ENCODE measurements at places on chromosomes 16 and 17.
A peak's percentile ranks its signal among the peaks of the same experiment; 100 is the strongest.

- no peak for DNase-seq
These were observed at the start of gene THRA for GRCh38 chr17:40062329-40063186. TSS of gene THRA (plus strand) at chr17:40062965. CDS start at chr17:40074489, 11,524 bp downstream.

DNA sequence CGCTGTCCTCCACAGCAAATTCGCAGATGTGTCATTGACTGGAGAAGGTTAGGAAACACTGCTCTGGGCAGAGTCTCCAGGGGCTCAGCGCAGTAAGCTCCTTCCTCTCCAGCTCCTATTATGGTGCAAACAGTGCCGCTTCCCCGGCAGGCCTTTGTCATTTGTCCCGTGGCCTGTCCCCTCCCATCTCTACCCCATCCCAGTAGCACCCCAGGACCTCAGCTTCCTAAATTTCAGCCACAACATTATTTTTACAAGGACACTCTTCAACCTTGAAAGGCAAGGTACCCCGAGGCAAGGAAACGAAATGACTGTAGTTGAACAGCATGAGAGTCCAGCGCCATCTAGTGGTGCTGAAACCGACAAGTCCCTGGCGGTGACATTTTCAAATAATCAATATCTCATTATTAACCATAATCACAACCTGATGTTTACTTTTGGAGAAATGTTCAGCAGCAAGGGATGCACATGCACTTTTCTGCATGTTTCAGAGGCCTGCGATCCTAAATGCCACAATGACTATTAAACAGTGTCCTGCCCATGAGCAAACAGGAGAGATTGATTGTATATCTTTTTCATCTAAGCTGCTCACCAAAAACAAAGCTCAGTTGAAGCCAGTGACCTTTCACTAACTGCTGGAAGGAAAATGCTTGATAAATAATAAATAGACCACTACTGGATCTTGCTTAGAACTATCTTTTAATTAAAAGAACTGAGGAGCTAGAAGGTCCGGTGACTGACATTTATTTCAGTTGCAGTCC is 16.5 kb downstream of the MRPS23 start:
- DNase-seq = peak; percentile 56

DNA sequence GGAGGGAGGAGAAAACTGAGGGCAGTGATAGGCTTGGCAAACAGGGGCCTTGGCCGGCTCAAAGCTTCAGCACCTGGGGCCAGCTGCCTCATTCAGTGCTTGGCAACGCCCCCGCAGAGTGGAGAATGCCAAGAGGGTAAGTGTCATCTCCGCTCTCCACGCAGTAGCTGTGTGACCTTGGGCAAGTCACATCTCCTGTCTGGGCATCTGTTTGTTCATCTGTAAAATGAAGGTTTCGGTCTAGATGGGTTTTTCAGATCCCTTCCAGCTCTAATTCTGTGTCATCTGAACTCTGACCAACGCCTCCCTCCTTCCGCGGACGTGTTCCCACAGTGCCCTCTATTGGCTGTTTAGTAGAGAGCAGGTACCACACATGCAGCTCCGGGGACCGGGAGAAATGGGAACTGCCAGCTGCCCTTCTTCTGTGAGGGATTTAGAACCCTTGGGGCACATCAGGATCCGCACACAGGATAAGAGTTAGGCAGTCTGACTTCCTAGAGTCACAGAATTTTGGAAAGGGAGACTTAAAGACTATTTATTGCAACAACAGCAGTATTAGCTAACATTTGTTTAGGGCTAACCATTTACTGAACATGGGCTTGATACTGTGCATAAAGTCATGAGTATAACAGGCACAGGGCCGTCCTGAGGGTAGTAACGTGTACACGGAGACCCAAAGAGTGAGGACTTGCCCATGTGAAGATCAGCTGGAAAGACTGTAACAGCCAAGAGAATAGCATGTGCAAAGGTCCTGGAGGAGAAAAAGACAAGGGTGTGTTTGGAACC is 26.8 kb downstream of the GP2 start:
- DNase-seq = peak; percentile 14

DNA sequence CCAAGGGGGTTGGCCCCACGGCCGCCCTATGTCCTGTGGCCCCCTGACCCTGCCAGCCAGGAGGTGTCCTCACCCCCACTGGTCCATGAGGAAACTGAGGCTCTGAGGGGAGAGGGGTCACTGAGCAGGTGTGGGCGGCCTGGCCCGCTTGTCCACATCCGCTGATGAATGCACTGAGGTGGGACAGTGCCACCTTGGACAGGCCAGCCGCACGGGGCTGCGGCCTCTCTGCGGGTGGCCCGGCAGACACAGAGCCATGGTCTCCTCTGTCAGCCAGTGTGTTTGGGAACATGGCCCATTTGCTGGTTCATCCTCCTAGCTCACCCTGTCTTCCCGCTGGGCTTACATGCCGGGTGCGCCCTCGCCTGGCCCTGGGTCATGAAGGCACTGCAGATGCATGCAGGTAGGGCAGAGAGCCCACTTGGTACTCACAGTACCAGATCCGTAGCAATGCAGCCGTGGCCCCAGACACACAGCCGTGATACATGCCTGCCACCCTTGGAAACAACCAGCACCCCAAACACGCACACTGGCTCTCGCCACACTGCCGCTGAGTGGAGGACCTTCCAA is 93.9 kb downstream of the ENGASE start:
- no peak for DNase-seq

GRCh38 chr16:10692470-10692869 is 2.3 kb downstream of the TEKT5 start:
- DNase-seq = no peak

GRCh38 chr16:995087-995486 is 13.5 kb downstream of the SOX8 start:
- DNase-seq = no peak

- no peak for DNase-seq
These were observed 165.4 kb downstream of the PITPNC1 start for GRCh38 chr17:67542219-67543114.

DNA sequence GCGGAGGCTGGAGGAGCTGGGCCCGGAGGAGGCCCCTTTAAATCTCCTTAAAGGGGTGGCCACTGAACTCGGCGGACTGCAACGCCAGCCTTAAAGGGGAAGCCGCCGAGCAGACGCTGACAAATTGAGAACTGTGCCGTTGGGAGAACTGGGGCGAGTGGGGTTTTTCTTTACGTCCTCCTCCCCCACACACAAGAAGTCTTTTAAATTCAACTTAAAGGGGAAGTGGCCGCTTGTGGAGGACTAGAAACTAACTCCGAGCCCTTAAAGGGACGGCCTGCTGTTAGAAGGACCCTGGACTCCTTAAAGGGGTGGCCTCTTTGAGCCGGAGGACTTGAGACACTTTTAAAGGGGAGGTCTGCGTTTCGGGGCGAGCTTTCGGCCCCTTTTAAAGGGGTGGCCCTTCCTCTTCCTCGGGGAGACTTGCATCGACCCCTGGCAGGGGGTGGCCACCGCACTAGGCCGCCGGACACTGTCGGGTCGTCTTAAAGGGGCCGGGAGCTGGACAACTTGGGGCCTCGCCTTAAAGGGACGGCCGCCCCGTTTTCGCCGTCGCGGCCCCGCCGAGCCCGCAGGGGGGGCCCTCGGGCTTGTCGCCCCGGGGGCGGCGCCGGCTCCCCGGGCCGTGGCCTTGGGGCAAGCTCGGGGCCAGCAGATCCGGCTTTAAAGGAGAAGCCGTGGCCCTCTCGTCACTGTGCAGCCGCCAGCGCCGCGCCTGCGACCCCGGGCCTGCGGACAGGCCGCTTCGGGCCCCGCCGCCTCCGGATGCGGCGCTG is 688 bp downstream of the FBRS start:
- DNase-seq = no peak

- no peak for DNase-seq
These were observed 40.3 kb upstream of the TEKT3 start for GRCh38 chr17:15381707-15382106.

DNA sequence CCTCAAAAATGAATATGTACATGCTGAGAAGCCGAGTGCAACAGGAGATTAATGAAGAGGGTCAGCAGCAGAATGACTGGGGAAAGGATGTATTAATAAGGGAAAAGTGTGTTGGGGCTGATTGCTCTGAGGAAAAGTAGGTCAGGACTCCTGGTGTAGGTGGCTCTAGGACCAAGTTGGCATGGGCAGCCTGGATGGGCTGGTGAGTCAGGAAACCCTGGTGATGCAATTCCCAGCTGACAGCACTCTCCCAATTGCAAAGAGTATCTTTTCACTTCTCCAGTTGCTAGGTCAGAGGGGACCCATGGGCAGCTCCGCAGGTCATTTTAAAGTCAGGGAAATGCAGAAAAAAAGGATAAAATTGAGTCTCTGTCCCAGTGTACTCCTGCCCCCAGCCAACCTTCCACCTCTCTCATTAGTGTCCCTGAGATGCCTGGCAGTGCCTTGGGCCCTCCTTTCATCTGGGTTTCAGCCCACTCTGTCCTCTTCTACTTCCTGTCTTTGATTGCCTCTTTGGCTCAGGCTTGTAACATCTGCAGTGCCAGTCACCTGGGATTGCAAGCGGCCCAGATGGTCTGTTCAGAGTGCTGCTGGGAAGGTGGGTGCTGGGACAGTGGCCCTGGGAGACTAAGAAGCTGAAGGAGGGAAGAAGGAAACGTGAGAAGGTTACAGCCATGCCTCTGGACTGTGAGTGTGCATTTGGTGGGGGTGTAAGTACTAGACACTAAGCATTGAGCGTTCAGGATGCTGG is 2177.2 kb downstream of the TP53TG3F start:
- no peak for DNase-seq

DNA sequence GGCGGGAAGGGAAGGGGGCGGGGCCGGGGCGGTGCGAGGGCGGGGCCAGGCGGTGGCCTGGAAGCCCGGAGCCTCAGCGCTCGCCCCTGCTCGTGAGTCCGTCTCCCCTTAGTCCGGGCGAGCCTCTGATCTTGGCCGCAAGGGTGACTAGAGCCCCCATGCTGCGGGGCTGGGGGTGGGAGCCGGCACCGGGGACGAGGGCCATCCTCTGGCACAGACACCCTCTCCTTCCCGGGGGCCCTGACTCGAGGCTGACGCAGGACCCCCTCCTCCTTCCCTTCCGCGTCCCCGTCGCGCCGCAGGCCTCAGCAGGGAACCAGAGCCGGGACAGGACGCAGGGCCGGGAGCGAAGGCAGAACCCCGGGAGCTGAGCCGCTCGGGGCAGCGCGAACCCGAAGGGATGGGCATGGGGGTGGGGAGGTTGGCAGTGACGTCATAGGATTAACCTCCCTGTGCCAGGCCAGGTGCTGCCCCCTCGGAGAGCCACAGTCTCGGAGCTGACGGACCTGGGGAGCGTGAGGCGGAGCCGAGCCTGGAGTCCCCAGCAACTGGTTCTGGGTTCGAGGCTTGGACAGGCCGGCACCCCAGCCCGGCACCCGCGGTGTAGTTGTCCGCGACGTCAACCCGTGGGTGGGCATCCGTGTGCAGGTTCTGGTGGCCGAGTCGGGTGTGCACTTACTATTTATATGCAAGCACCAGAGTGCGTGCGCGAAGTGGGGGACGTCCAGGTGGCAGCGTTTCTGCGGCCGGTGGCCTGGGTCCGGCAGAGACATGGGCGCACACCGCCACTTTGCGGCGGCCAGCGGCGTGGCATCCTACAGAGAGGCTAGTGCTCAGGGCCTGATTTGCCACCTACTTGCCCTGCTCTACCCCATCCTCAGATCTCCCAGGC is 503 bp upstream of the PLCD3 start:
- DNase-seq = no peak

- no peak for DNase-seq
These were observed 18.4 kb downstream of the CFAP20 start for GRCh38 chr16:58110571-58111301.

DNA sequence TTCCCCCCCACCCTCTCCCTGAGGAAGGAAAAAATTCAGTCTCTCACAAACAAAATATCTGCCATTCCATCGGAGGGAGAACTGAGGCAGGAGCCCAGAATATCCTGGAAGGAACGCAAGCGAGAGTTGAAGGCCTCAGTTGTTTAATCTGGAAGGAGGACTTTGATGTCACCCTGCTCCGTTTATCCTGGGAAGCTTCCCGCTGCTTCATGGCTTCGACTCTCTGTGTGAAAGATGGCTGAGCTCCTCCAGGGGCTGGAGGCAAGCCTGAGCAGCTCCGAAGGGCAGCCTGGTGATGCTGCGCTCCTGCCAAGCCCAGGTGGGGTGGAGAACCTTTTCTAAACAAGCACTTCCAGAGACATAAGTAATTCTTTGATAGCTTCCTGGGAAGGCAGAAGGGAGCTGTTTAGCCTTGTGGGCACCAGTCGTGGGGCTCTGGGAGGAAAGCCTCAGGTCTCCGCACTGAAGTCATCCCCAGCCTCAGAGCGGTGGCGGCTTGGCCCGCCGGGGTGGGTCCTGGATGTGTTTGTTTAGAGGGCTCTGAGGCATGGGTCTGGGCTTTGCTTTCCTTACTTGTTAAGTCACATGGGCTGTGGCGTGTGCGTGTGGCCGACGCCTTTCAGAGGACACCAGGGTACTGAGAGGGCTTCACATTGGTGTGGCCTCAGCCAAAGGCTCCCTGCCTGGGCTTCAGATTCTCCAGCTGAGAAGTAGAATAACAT is 7.9 kb downstream of the NKD1 start:
- no peak for DNase-seq

DNA sequence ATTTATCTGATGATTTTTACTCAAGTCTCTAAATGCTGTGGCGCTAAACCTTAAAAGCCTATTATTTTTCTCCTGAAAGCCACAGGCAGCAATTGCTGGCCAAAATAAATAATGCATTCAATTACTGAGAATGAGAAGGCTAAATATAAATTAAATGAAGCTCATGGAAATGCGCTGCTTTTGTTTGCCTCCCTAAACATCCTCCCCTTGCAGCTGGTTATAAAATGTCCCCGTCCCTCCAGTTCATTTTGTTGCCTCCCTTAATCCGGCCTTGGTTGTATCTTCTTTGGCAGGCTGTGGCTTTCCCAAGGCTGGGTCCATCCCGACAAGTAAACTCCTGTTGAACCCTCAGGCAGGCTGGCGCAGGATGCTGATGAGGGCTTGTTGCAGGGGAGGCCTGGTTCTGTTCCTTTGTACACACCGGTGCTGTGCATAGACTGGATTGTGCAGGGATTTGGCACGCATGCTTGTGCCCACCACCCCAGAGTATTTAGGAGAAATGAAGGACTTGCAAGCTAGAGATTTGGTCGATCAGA is 62.7 kb downstream of the KNOP1 start:
- DNase-seq = no peak

DNA sequence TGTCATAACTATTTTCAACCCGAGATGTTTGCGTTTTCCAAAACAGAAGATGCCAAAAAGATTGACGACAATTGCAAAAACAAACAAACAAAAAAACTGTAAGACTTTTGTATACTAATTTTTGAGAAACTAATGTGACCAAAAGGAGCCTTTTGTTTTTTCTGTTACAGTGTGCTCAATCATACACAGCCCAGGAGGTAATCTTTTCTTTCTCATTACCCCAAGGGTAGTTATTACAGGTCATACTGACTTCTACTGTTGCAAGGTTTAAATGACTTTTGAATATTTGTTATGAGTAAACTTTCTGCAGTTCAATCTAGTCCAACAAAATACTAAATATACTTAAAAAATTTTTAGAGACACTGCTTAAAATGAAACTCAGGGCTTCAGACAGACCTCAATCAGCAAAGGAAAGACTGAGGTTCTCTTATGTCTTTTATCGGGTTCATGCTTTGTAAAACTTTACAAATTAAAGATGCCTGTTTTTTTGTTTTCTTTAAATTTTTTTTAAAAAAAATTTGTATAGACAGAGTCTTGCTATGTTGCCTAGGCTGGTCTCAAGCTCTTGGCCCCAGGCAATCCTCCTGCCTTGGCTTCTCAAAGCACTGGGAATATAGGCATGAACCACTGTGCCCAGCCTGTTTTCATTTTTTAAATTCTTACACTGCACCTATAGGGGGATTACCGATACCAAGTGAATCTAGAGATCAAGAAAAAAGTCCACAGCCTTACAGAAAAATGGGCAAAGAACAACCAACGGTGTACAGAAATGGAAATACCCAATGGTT is 47.6 kb downstream of the SPOP start:
- DNase-seq = no peak

Data from left renal pelvis (tissue), 4 donors.